ENCODE measurements at places on chromosomes 1 and 21.

- H3K27me3 ChIP-seq = no peaks in the 10 kb centered on the region
- H3K36me3 ChIP-seq = peaks cover 10% of the 10 kb centered on the region
- no peak for DNase-seq
- no peak overlapping the region for H3K27ac ChIP-seq
Observed at GRCh38 chr1:77847621-77848080, 40.8 kb upstream of the NEXN start.

- H3K4me1 ChIP-seq = no peaks in the 10 kb centered on the region
- no peak overlapping the region for H3K4me3 ChIP-seq
- no peaks in the 10 kb centered on the region for H3K27me3 ChIP-seq
- no peak for DNase-seq
- no peak overlapping the region for H3K27ac ChIP-seq
Observed at GRCh38 chr21:43971201-43971991, 40.7 kb upstream of the TRAPPC10 start.

DNA sequence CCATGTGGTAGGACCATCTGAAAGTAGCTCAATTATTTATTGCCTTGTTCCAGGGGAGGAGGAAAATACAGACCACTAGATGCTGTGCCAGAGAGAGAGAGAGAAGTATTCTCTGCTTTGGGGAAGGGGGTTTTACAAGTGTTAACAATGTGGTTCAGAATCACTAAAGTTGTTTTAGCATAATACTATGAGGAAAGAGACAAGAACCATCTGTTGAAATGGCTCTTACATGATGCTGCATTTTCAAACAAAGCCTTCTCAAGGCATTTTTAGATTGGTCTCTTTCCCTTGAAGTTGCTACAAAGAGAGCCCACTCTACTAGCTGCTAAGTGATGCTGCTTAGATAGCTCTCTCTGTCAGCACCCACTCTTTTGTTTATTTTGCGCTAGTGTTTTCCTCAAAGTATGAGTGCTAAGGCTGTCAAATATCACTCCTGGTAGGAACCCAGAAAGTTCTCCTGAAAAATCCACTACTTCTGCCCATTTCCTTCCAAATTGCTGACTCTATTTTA is 255.1 kb downstream of the NFIA start:
- DNase-seq = no peak
- peak overlapping the region; percentile 96 for H3K27ac ChIP-seq
- peaks cover 28% of the 10 kb centered on the region for H3K4me1 ChIP-seq
- peaks cover 18% of the 10 kb centered on the region for H3K36me3 ChIP-seq

- no peak overlapping the region for H3K27ac ChIP-seq
- H3K27me3 ChIP-seq = no peaks in the 10 kb centered on the region
- no peak for DNase-seq
- peaks cover 7% of the 10 kb centered on the region for H3K36me3 ChIP-seq
- no peaks in the 10 kb centered on the region for H3K4me1 ChIP-seq
Observed at GRCh38 chr1:231774719-231775335, 148.2 kb downstream of the DISC1 start.

DNA sequence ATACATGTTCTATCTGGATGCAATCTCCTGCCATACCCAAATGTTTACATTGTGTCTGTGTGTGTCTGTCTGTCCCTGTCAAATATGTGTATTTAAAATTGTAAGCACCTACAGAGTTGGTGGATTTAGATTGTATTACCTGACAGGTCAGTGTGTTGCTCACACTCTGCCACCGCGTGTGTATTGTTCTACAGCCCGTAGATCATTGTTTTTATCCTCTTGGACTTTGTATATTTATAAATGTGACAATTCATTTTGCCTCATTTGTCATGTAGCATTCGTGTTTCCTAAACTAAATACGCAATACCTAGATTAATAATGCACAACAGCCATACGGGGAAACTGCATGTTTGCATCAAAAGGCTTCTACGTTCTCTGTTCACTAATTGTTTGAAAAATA is 634 bp downstream of the ALG14 start:
- H3K27ac ChIP-seq = peak overlapping the region; percentile 90
- H3K36me3 ChIP-seq = no peaks in the 10 kb centered on the region
- DNase-seq = no peak
- peaks cover 9% of the 10 kb centered on the region for H3K4me1 ChIP-seq

- H3K4me1 ChIP-seq = peaks cover 14% of the 10 kb centered on the region
- peak overlapping the region; percentile 16 for H3K27ac ChIP-seq
- peak overlapping the region; percentile 53 for H3K4me3 ChIP-seq
- peak; percentile 81 for DNase-seq
- peaks cover 20% of the 10 kb centered on the region for H3K36me3 ChIP-seq
Observed at GRCh38 chr21:33360881-33361602, 36.3 kb downstream of the IFNAR1 start.

DNA sequence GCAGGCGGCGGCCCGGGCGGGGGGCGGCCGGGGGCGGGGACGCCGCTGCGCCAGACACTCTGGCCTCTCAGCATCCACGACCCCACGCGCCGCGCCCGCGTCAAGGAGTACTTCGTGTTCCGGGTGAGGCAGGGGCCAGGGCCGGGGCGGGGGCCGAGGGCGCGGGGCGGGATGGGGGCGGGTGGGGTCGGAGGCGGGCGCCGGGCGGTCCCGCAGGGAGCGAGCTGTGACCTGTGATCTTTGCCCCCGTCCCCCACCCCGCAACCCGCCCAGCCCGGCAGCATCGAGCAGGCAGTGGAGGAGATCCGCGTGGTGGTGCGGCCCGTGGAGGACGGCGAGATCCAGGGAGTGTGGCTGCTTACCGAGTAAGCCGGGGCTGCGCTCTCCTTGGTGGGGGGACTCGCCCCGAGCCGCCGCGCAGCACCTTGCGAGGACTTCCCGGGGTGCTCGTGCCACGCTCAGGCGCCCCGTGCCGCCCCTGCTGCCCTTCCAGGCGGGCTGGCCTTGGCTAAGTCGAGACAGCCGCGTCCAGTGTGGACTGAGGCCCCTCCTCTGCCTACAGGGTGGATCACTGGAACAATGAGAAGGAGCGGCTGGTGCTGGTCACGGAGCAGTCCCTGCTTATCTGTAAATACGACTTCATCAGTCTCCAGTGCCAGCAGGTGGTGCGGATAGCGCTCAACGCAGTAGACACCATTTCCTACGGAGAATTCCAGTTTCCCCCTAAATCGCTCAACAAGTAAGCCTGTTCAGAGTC is 514 bp downstream of the TPRG1L start:
- peak overlapping the region; percentile 98 for H3K4me3 ChIP-seq
- peaks cover 32% of the 10 kb centered on the region for H3K4me1 ChIP-seq
- H3K27me3 ChIP-seq = no peaks in the 10 kb centered on the region
- DNase-seq = no peak

GRCh38 chr1:214463596-214463995 is 87.8 kb downstream of the PTPN14 start:
- peaks cover 74% of the 10 kb centered on the region for H3K36me3 ChIP-seq
- H3K27ac ChIP-seq = peak overlapping the region; percentile 63
- peaks cover 62% of the 10 kb centered on the region for H3K4me1 ChIP-seq
- no peak overlapping the region for H3K4me3 ChIP-seq
- no peaks in the 10 kb centered on the region for H3K27me3 ChIP-seq

DNA sequence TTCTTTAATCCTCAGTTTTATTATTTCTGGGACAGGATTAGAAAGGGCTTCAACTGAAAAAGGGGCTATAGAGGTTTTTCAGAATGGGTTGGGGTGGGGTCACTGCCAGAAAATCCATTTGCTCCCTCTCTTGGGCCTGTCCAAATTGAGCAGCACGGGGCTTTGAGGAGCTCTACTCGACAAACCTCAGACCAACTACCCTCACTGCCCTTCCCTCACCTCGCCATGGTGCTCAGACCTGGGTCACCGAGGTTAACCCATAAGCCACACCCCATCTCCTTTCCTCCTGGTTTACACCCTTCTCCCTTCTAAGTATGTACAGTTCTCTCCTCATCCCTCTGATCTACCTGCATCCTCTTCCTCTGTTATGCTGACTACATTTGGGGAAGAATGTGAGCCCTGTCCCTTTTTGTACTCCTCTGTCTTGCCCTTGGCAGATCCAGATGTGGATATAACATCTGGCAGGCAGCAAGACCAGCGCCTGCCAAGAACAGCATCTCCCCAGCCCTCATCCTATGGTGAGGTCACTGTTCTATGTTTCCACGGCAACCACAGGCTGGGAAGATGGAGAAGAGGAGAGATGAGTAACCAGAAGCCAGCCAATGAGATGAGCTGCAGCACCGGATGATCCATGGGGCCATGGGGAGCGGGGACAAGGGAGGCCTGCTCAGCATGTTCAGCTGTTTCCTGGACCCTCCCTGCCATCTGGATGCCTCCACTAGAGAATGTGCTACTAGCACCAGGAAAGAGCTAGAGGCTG is 3.7 kb upstream of the FABP3 start:
- H3K27me3 ChIP-seq = no peaks in the 10 kb centered on the region
- DNase-seq = peak; percentile 50
- H3K36me3 ChIP-seq = peaks cover 5% of the 10 kb centered on the region
- H3K27ac ChIP-seq = no peak overlapping the region
- H3K4me3 ChIP-seq = no peak overlapping the region

DNA sequence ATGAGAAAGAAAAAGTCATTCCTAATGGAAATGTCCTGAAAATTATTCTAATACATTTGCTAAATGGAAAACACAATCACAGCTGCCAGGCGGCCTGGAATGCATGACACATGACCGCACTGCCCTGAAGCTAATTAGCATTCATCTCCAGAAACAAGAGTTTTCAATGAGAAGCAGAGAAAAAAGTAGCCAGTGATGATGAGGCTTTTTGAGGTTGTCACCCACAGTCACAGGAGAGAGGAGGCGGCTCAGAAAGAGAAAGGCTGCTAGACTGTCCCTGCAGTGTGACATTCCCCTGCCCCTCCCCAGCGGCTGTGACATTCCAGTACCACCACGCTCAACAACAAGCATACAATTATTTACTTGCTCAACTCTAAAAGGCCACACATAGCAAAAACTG is 122.9 kb upstream of the KRTAP19-8 start:
- no peaks in the 10 kb centered on the region for H3K36me3 ChIP-seq
- no peak overlapping the region for H3K27ac ChIP-seq
- peak; percentile 18 for DNase-seq
- peaks cover 7% of the 10 kb centered on the region for H3K4me1 ChIP-seq
- H3K27me3 ChIP-seq = no peaks in the 10 kb centered on the region
- no peak overlapping the region for H3K4me3 ChIP-seq

- no peak overlapping the region for H3K27ac ChIP-seq
- peaks cover 11% of the 10 kb centered on the region for H3K4me1 ChIP-seq
- no peaks in the 10 kb centered on the region for H3K27me3 ChIP-seq
- no peak overlapping the region for H3K4me3 ChIP-seq
- H3K36me3 ChIP-seq = peaks cover 8% of the 10 kb centered on the region
Observed at GRCh38 chr1:231013391-231014015, 26.6 kb downstream of the FAM89A start.

GRCh38 chr21:39137248-39138178 is 45.7 kb downstream of the PSMG1 start:
- peak; percentile 84 for DNase-seq
- H3K36me3 ChIP-seq = no peaks in the 10 kb centered on the region
- H3K4me3 ChIP-seq = no peak overlapping the region
- no peak overlapping the region for H3K27ac ChIP-seq
- H3K27me3 ChIP-seq = no peaks in the 10 kb centered on the region

DNA sequence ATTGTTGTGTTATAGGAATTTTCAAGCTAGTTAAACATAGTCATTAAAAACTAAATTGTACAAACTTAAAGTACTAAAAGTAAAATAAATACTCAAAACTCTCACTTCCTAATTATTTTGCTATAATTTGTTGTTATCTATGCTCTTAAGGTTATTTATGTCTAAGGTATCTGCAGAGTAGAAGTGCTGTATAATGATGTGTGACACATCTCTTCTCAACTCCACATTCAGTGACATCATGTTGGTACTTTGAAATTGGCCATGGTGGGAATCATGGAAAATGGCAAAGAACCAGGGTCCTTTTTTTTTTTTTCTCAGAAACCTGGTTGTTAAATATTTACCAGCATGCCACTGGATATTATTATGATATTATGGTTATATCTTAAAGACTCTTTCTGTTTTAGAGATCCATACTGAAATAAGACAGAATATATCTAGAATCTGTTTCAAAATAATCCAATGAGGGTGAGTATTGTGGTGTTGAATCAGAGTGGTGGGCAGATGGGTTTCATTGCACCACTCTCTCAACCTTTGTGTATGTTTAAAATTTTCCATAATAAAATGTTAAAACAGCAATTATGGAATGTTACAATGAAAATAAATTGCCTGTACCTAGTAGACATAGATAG is 22.4 kb downstream of the LRRC8B start:
- DNase-seq = no peak
- H3K4me3 ChIP-seq = no peak overlapping the region
- peak overlapping the region; percentile 91 for H3K27ac ChIP-seq
- no peaks in the 10 kb centered on the region for H3K27me3 ChIP-seq
- H3K4me1 ChIP-seq = peaks cover 34% of the 10 kb centered on the region

GRCh38 chr1:198151688-198152087 is 5.1 kb upstream of the NEK7 start:
- H3K4me1 ChIP-seq = peaks cover 23% of the 10 kb centered on the region
- H3K27ac ChIP-seq = no peak overlapping the region
- H3K4me3 ChIP-seq = no peak overlapping the region
- H3K27me3 ChIP-seq = no peaks in the 10 kb centered on the region

GRCh38 chr1:111202707-111203623 is 2.5 kb upstream of the DENND2D start:
- peak overlapping the region; percentile 67 for H3K27ac ChIP-seq
- H3K4me3 ChIP-seq = peak overlapping the region; percentile 63
- DNase-seq = no peak

DNA sequence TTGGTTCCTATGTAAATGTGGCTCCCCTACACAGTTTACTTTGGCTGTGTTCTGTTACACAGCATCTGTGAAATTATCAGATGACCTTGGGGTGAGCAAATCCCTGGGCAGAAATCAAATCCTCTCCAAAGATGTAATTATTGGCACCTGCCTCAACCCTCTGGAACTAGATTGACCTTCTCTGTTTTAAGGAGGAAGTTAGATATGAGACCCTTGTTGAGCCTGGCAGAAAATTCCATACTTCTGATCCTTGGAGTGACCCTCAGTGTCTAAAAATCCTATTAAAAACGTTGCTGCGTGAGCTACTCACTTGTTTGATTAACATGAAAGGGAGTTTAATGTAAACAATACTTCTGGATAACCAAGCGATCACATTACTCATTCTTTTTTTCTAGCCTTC is 122.0 kb downstream of the CLIC6 start:
- H3K36me3 ChIP-seq = peaks cover 62% of the 10 kb centered on the region
- H3K4me3 ChIP-seq = no peak overlapping the region
- H3K27ac ChIP-seq = no peak overlapping the region
- no peaks in the 10 kb centered on the region for H3K27me3 ChIP-seq
- no peak for DNase-seq

- H3K27ac ChIP-seq = no peak overlapping the region
- H3K4me3 ChIP-seq = no peak overlapping the region
- no peaks in the 10 kb centered on the region for H3K36me3 ChIP-seq
- DNase-seq = peak; percentile 34
- no peaks in the 10 kb centered on the region for H3K4me1 ChIP-seq
Observed at GRCh38 chr1:96049759-96050409, 671.7 kb upstream of the PTBP2 start.
